ENCODE measurements at places on chromosomes 4 and X. TPM values are rescaled to one million over a fixed set of nuclear protein-coding genes. Genes with fewer than 3 reads are reported as not detected.

NAP1L5 gene
- total RNA-seq, result 0.27 TPM

CXCL5 gene
- 0.54 TPM for total RNA-seq

TCEAL6 gene
- total RNA-seq, result not detected

YIPF7 gene
- total RNA-seq, result not detected

TCEAL1 gene
- total RNA-seq, result 8.1 TPM

- DNase-seq, result no peak
These were observed 68.9 kb upstream of the BMP2K start for GRCh38 chr4:78707268-78707667.

GRCh38 chr4:182179105-182179504, 64.1 kb upstream of the TENM3 start:
- peak; percentile 66 for DNase-seq

GRCh38 chrX:114390251-114390796, 193.6 kb upstream of the HTR2C start:
- DNase-seq, result no peak

DNA sequence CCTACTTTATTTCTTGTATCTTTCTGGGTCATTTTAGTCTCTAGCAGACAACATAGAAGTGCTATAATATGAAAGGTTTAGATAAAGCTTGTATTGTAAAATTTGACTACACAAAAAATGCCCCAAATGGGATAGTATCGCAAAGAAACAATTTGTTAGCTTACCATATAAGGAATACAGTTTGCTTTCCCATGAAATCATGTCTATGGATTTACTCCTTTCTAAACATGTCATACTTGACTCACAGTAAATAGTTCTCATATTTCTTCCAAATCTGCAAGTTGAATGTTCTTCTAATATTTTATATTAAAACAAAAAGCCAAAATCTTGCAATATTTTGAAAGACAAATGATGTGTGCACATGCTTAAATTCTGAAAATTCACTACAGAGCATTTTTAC, 103.9 kb downstream of the PPA2 start:
- no peak for DNase-seq

Measured in MCF 10A (cell line).